C1 segment of cervical spinal cord (tissue), 14 donors: ENCODE measurements at places on chromosomes 5 and 9.

GRCh38 chr5:16975950-16976624 is 40.0 kb upstream of the MYO10 start:
- DNase-seq: no peak

- no peak for DNase-seq
These were observed 191.2 kb downstream of the DAB2IP start for GRCh38 chr9:121842612-121842978.

GRCh38 chr9:132644251-132644650 is 25.5 kb downstream of the DDX31 start:
- DNase-seq: no peak

- no peak for DNase-seq
These were observed 405.6 kb downstream of the GABRG2 start for GRCh38 chr5:162473041-162473714.

GRCh38 chr9:100465761-100466160 is 7.2 kb upstream of the TMEFF1 start:
- DNase-seq: no peak

GRCh38 chr5:103834216-103834615 is 271.6 kb upstream of the NUDT12 start:
- DNase-seq: no peak
